ENCODE measurements at places on chromosomes 3 and 15.

- DNase-seq, result no peak
Observed at GRCh38 chr15:29457729-29458128, 188.1 kb upstream of the NSMCE3 start.

DNA sequence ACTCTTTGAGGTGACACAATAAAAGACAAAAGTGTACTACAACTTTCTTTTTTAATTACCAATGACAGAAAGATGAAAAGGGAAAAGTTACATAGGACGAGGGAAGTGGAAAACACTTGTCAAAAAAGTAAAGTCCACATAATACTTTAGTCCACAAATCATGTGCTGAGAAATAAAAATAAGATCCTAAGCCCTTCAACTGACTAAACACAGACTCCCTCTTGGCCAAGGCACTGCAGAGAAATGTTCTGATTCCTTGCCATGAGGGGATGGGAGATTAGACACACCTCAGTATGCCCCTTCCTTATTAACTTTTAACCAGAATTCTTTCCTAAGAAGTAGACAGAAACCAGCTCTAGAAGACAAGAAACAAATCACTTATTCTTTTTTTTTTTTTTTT, 59.5 kb upstream of the TGFBR2 start:
- DNase-seq, result no peak

DNA sequence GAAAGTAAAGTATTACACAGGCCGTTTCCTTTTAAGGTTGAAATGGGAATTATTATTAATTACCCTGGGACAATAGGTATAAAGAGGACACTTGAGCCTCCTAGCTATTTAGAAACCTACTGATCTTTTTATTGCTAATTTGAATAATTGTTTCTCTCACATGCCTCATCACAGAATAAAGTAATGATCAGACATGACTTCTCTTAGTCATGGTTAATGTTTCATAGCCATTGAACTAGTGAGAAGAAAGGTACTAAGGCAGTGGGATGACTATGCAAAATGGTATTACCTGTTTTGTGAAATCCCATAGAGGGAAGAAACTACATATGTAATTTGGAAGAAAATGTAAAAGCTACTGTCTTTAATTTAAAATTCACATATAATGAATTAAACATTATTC, 85.6 kb downstream of the EPHA6 start:
- no peak for DNase-seq

GRCh38 chr3:160676547-160677303, at the start of gene ARL14:
Gene ARL14 (plus strand): TSS chr3:160677160. CDS start chr3:160677347, 187 bp downstream.
- no peak for DNase-seq
